Activated CD8-positive, alpha-beta memory T cell treated with anti-CD3 and anti-CD28 coated beads, Interleukin-2, amount 50 U/mL, for 48 hours (primary cell): ENCODE measurements at places on chromosomes 5 and 9.

DNA sequence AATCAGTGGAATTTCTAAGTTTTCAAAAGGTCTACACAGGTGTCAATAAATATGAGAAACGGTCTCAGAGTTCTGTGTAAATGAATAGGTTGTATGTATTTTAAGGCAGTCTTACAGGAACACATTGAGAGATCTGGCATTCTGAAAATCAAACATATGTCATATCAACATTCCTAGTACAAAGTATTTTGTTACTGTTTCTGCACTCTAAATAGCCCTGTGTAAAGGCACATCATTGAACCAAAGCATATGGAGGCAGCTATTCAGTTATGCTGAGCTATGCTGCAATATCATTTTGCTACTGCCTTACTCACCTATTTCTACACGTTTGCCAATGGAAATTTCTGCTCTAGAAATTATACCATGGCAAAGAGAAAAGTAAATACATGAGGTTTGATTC is 379.1 kb downstream of the KIAA0825 start:
- no peak for DNase-seq

DNA sequence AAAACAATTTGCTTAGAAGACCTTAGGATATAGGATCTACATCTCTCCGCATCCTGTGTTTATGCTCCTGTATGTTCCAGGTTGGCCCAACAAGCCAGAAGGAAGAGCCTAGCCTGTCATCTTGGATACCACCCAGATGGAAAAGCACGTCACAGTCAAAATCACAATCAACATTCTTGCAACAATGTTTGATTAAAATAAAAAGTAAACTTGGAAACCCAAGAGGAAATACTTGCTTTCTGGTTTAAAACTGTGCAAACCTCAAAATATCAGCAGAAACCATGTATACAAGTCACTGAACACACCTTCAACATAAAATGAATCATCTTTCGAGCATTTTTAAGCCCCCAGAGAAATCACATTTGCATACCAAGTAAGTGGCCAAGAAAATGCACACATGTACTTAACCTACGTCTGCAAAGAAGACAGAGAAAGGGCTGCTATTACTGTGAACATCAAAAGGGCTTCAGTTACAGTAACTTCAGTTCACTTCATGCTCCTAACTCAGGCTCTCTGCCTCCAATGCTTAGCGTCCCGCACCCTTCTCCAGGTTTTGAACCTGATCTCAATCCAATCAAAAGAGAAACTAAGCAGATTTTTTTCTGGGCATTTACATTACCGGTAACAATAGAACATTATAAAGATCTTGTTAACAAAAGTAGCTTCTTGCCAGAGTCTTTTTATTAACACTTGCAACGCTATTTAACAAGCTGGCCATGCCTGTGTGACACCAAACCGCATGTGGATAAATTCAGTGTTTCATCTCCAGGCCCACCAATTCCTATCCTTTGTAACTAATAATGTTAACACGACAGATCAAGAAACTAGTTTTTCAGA is 1.3 kb downstream of the ENC1 start:
- DNase-seq: no peak

- no peak for DNase-seq
These were observed 1823.9 kb upstream of the C9orf72 start for GRCh38 chr9:29397148-29397547.

- DNase-seq: no peak
These were observed 213.6 kb downstream of the EFNA5 start for GRCh38 chr5:107457138-107457537.

GRCh38 chr9:114000063-114000454 is 78.0 kb downstream of the AMBP start:
- peak; percentile 20 for DNase-seq

GRCh38 chr5:15700373-15700772 is 200.4 kb downstream of the FBXL7 start:
- DNase-seq: no peak

GRCh38 chr5:17182981-17183380 is 34.5 kb upstream of the BASP1 start:
- DNase-seq: no peak

DNA sequence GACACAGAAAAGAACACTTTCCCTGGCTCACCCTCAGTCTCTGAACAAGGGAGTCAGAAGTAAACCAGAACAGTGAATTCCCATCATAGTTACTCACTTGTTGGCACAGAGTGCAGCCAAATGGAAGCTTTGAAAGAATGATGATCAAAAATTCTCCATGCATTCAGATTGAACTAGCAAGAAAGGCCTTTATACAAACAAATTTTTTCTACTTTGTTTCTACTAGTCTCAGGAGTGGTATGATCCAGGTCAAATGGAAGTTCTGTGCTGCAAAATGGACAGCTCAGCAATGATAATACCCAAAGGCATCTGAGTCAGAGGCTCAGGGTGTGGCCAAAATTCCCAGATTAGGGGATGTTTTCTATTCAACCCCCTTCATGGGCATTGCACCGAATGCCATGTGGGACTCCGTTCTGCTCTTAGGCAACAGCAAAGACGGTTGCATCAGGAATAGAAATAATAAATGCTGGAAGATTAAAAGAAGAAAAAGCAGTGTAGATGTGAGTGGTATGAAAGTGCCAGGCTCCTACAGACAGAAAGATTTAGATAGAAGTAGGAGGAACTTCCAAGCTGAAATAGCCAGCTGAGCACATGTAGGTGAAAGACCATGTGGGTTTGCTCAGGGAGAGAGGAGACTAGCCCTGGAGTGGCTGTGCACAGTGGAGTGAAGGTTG is 24.0 kb upstream of the ASPN start:
- DNase-seq: no peak

- DNase-seq: no peak
These were observed 13.2 kb downstream of the REEP5 start for GRCh38 chr5:112908854-112909253.

- no peak for DNase-seq
These were observed 254.4 kb downstream of the NDUFS4 start for GRCh38 chr5:53814819-53815218.

DNA sequence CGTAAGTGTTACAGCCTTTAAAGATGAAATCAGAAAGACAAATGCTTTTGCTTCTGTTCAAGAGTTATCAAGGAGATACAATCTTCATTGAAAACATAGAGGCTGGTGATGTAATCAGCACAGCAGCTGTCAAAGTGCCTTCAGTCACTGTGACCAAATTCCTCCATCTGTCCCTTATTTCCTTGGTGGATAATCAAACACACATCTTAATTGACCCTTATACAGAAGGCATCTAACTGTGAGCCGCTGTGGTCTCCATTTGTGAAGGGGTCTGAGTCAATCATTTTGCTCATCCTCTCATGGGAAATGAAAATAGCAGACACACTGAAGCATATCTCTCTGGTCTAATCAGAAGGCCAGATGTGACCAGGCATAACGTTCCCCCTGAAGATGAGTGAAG is 130.1 kb upstream of the TLR4 start:
- no peak for DNase-seq

DNA sequence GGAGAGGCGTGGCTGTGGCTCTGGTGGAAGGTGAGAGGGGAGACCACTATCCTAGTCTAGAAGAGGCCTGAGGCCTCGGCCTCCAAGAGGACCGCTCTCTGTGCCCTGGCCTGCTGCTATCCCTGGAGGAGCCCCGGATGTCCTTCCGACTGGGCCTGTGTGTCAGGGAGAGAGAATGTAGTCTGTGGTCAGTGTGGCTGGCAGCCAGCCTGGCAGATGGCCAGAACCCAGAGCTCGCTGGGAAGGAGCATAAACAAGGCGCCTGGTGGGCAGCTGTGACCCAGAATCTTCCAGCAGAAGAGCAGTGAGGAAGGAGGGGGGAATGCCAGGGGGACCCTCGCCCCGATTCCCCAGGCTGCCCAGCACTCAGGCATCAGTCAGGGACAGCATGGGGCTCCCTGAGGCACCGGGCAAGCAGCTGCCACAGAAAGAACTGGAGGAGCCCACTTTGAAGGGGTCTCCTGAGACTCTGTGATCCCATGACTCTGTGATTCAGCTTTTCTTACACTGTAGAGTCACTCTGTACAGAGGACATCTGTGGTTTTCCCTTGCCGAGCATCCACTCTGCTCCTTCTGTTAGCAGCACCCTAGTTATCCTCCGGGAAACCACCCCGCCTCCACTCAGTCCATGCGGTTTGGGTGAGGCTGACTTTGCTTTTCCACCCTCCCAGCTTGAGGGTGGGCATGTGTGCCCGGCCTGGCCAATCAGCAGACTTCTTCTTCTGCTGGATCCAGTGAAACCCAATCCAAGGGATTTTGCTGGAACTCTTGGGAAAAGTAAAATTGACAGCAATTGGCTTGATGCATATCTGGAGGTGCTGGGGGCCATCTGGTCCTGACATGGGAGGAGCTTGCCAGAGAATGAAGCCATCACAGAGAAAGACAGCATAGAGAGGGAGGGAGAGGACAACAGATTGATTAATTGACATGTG is 46.2 kb upstream of the PWWP2A start:
- DNase-seq: no peak

DNA sequence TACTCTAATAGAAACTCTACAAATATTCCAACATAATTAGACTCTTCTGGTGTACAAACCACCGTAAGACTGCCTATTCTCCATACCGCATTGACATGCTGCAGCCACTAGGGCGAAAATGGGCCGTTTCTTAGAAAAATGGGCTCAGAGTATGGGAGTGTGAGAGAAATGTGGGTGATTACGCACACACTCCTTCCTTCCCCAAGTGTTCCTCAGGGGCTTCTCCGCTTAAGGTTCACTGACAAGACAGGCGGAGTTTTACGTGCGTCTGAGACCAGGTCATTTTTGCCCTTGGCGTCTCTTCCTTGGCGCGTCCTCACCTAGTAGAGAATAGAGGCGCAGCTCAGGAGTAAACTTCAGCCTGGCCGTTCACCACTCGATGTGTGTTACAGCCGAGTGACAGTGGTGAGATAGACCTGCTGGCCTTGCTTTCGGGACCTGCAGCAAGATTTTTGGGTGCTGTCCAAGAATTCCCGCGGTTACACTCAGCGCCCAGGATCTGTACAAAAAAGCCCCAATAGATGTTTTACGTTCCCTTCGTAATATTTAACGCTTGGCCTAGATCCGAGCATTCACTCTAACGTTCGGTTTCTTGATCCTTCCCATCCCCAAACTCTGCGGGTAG is 1.8 kb upstream of the NTRK2 start:
- no peak for DNase-seq

- DNase-seq: no peak
These were observed 1260.8 kb upstream of the WWC1 start for GRCh38 chr5:167030500-167031120.

DNA sequence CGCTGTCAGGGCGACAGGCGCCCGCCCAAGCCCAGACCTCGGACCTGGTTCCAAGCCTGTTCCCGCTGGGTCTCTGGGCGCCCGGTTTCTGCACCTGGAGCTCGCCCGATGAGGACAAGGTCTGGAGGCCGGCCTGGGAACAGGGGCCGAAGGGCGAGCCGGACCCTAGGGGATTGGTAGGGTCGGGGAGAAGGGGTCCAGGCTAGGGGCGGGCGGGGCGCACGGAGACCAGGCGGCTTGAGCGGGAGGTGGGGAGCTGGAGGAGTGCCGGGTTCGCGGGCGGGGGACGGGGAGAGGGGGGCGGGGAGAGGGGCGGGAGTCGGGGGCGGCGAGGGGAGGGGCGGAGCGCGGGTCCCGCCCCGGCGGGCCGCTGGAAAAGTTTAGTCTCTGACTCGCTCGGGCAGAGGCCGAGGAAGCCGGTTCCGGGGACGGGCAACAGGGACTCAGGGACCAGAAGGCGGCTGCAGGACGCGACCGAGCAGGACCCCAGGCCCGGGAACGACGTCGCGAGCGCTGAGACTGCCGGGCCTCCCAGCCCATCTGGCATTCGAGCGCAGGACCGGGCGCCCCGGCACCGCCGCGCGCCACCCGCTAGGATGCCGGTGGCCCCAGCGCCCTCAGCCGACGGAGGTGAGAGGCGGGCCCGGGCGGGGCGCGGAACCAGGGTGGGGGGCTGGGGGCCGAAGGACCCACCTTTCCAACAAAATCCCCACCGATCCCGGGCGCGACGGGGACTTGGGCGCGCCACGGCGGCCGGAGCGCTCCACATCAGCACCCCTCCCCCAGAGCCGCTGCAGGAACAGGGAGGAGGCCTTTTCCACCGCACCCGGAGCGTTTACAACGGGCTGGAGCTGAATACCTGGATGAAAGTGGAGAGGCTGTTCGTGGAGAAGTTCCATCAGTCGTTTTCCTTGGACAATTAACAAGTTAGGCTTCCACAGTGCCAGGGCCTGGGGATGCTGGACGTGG is at the start of gene S1PR3:
Gene S1PR3, plus strand, starts transcription at position 403 of the 969 bp plus-strand sequence. CDS start 9,733 bp downstream, outside the sequence.
- DNase-seq: peak; percentile 71

DNA sequence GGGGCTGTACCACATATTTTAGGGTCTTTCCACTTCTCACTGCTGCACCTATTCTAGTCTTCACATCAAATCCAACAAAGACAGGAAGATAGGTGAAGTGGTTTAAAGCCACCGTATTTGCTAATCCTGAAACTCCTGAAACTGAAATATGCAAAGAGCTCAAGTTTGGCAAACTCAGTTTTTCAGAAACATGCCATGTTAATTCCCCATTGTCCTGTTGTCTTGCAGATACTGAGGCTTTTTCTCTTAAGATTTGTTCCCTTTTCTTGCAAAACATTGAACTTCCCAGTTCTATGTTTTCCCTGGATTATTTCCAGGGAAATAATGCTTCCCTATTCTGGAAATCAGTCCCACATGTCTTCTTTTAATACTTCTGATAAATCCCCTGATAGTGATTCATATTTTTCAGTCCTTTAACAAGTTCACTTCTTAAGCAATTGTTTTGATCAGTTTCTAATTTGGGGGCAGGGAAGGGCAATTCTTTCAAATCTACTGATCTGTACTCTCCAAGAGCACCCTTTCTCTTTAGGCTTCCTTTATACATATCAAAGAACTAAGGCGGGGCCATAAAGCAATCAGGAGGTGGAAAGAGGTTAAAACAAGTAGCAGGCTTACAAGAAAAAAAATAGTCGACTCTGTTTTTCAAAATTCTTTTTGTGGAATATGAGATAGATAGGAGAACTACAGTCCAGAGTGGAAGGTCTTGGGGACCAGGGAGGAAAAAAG is 648.5 kb downstream of the BNC2 start:
- DNase-seq: no peak

DNA sequence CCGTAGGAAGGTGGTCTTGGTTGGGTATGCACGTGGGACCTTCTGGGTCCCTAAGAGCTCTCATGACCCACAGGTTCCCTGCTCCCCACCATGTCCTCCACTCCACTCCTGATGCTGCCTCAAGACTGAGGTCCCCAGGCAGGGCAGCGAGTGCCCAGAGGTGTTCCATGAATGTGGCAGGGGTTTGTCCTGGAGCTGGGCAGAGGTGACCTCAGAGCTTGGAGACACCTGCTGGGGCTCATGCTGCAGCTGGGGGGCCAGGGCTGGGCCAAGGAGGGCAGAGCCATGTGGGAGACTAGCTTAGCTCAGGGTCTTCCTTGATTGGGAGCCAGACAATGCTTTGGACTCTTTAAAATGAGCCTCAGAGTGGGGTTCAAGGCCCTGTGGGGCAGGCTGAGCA is 74.0 kb upstream of the PITX1 start:
- no peak for DNase-seq

GRCh38 chr5:84724683-84725082 is 340.0 kb upstream of the EDIL3 start:
- no peak for DNase-seq

DNA sequence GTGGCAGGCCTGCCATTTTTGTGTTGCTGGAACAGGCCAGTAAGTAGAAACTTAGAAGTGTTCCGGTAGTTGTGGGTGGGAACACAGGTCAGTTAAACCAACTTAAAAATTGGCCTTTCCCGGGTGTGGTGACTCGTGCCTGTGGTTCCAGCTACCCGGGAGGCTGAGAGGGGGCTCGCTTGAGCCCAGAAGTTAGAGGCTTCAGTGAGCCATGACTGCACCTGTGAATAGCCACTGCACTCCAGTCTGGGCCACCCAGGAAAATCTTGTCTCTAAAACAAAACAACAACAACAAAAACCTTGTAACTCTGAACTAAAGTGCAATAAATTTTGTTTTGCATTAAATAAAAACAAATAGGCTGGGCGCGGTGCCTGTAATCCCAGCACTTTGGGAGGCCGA is 1.4 kb upstream of the NHP2 start:
- DNase-seq: no peak
